ENCODE measurements at places on chromosomes 11 and 22.

- DNase-seq = peak; percentile 23
Measured at GRCh38 chr11:11155962-11156815, 196.9 kb downstream of the CSNK2A3 start.

DNA sequence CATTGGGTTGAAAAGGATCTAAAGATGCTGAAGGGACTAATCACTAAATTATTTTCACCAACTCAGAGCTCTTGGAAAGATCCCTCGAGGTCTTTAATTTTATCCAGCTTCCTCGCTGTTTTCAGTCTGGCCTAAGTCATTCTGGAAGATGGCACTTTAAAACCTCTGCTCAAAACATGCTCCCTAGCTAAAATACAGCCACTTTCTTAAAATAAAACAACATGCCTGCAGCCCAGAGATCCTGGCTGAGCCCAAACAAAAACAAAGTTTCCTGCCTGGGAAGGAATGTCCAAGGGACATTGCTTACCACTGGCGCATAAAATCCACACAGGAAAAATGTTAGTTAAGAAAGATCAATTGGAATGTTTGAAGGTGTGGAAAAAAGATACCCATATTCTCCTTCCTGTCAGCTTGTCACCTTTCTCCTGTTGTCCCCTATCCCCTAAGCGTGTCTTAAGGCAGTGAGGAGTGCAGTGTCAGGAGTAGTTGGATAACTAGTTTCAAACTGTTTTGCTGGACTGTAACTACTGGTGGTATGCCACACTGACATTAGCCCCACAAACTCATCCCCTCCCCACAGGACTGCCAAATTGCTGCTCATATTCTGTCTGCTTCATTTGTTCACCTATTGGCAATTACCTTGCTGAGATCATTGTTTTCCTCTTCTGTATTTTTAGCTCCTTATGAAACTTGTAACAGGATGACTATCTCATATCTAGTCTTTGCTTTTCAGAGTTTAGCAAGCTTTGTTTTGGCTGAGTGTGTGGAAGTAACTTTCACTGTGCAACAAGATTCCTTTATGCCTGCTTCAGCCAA is 108.3 kb upstream of the SESN3 start:
- peak; percentile 55 for DNase-seq

DNA sequence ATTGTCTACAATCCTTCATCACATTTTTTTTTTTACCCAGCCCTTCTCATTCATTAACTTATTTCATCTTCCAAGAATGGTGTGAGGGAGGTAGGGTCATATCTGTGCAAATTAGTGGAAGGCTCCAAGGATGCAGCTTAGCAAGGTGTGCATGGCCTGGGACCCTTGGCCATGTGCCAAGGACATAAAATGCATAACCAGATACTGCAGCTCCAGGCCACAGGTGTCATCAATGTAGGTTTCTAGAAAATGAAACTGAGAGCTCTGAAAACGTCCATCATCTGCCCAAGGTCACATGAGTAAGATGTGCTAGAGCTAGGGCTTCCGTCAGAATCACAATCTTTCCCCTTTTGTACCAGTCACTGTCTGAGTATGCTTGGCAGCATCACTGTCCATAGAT is 29.8 kb downstream of the ANKK1 start:
- no peak for DNase-seq

- DNase-seq = no peak
Measured at GRCh38 chr11:2878782-2879181, 6.8 kb downstream of the CDKN1C start.

GRCh38 chr22:47292546-47293320 is 530.3 kb downstream of the TBC1D22A start:
- no peak for DNase-seq

DNA sequence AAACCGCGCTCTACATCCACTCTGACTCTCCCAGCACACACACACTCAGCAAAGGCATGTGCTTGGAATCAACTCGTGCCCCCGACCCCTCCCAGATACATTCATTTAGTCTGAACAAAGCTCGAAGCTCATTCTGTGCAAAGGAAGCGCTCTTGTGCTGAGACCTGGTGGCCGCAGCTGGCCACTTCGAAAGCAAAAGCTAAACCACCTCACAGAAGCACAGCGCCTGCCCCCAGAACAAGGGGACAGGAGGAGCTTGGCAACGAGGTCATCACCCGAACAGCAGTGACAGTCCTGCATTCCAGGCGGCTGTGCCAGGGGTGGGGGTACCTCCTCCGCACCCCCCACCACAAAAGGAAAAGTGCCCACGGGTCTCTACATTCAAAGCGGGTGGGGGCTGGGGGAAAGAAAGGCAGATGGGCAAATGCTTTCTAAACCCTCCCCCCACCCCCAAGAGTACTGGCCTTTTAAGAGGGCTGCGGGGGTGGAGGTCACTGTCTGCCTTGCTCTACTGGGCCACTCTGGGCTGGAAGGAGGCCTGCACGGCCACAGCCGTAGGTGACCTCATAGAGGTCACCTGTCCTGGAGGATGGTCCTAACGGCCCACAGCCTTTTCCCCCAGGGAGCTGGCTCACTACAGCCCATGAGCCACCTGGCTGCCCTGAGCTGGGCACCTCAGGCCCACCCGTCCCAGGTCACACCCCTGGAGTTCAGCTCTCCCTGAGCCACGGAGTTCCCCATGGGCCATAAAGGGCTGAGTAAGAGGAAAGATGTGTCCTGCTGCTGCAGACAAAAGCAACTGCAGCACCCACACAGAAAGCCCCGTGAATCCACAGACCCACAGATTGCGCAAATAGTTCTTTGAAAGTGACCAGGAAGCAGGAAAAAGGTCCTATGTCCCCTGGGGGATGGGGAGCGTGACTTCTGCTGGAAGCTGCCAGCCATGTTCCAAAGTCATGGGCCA is 21.3 kb downstream of the CBX7 start:
- DNase-seq = no peak

DNA sequence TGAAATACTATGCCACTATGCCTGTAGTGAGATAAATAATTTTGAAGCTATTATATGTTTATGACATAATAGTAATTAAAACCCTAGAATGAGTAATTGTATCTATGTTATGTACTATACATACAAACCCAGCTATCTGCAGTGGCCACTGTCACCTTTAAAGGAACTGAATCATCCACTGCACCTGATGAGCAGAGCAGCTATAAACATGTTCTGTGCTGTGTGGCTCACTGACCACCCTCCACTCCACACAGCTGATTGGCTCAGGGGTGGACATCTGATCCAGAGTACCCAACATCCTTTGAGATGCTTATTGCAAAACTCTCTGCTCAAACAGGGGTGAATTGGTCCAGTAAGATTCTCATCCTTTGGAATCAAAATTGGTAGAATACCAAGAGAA is 19.2 kb upstream of the RRAS2 start:
- DNase-seq = no peak

DNA sequence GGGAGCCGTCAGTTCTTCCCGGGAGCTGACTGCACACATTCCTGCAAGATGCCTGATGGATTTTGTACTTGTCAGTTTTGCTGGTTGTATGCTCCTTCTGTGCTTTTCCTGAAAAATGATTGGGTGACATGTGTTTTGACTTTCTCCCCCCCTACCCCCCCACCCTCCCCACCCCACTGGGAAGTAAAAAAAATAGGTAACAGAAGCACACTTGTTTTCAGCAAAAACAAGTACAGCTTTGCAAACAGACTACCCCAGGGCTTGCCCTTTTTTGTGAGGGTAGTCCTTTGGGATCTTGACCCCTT is 1.1 kb downstream of the PPFIA1 start:
- DNase-seq = no peak

- no peak for DNase-seq
Measured at GRCh38 chr11:34308049-34308912, 49.5 kb downstream of the ABTB2 start.

DNA sequence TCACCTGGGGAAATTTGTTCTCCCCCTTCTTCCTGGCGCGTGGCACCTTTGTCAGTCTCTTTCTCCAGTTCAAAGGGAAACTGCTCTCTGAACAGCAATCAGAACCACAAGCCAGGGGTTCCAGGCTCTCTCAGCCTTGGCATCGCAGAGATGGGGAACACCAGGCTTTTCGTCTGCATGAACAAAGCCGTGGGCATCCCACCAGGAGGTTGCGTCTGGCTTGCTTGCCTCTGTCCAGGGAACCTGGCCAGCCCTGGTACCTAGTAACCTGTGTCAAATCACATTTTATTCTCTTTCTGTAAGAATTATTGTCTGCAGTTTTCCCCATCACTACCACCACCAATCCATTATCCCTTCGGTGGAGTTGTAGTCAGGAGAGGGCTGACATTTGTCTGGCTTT is 107.0 kb downstream of the WNT7B start:
- no peak for DNase-seq

DNA sequence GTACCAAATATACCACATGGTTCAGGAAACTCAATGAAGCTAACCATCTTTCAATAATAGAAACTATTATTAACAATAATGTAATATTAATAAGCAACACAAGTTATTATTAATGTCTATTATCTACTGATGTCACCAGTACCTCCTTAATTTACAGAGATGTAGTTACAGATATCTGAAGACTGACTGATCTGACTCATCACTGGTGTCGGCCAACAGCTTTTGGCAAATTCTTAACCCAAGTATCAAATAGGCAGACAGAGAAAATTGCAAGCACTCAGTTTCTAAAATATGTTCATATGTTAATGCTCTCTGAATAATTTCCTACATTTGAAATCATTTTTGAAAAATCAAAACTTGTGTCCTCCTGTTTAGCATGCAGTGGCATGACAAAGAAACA is 100.4 kb upstream of the DDI1 start:
- no peak for DNase-seq

GRCh38 chr11:92166335-92166734 is 58.3 kb upstream of the FAT3 start:
- DNase-seq = no peak

DNA sequence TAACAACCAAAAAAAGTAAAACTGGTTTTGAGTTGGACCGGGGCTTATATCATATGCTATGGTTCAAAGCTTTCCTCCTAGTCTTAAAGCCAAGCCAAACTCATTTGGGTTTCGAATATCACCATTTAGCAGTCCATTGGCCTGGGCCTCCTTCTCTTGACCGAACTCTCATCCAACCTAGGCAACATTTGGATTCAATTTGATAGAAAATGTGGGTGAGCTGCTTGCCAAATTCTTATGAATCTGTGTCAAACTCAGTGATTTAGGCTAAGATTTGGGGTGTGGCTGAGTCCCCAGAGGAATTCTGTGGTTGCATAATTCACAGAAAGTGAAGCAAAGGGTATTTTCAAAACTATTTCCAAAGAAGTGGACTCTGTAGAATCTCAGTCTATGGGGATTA is 83.7 kb downstream of the BLID start:
- DNase-seq = no peak

DNA sequence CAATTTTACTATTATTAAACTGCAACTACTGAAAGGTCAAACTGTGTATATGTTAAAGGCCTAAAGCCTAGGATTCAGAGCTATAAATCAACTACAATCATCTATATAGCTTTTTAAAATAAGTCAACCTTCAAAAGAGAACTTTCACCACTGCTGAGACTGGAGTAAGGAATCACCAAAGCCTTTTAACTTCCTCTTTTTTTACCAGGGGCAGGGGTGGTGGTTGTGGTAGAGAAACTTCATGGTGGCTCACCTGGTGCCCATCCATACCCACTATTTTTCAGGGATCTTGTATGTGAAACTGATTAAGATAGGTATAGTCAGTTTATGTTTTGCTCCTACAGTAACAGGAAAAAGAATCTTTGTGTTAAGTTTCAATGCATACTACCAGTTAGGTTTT is 31.5 kb downstream of the TSG101 start:
- DNase-seq = no peak

DNA sequence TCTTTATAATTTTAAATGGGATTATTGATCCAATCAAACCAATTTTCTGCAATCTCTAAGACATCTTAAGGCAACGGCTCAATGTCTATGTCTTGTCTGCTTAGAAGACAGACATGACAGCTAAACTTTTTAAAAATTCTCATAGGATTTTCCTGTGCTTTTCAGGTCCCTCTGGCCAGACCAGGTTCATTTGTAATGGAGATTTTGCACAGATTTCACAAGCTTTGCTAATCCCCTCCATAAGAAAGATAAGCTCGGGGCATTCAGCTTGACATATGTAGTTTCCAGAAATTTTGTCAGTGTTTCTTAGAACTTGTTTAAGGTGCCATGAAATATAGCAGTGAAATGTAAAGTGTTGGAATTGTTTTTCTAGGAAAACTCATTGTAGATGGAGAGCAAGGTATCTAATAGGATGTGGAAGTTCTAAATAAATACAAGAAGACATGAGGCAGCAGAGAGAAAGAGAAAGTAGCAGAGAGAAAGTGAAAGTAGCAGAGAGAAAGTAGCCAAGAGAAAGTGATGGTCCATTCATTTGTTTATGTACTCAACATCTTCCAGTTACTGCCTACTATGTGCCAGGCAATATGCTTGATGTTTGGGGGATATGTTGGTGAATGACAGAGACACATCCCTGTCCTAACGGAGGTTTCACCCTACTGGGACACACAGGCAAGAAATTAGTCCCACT is 219.1 kb upstream of the ARHGAP42 start:
- no peak for DNase-seq

- DNase-seq = no peak
Measured at GRCh38 chr11:42595876-42596275, 715.9 kb upstream of the API5 start.

DNA sequence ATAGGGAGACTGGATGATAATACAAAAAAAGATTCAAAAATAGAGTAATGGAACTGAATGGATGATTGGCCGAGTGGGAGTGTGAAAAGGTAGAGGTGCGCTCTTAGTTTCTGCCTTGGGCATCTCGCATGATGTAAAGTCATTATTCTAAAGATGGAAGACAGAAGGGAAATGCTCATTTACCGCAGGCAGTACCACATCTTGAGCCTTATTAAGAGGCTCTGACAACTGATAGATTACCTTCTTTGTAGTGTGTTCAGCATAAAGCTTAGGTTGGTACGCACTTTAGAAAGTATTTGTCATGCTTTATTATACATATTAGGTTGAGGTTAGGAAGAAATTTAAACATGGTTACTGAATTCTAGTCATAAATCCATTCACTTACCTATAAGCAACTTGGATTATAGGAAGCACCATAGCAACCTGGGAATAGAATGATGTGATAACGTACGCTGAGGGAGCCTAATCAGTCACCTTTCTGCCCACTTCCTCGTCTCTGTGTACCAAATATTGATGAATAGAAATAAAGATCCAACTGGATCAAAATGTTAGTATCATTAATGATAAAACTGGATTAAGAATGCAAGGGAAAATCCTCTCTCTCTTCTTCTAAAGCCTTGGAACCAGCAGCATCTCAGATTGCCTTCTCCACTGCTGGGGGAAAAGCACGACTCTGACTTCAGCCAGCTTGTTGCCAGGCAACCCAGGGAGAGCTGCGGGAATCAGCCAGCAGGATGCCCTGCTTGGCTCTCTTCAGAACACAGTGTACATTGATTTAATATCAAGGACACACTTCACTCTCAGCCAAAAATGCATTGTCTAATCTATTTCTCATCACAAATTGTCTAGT is 29.0 kb upstream of the VWA5A start:
- no peak for DNase-seq
